Subcutaneous adipose tissue (tissue), 4 donors: ENCODE measurements at places on chromosomes 7 and 10. TPM values are rescaled to one million over a fixed set of nuclear protein-coding genes. Genes with fewer than 3 reads are reported as not detected.

CAMK2B gene
- total RNA-seq: 0.49 TPM

PON3 gene
- total RNA-seq: 2.5 TPM

GSAP gene
- total RNA-seq: 29.6 TPM

KCP gene
- total RNA-seq: 2.3 TPM

PNLIPRP2 gene
- total RNA-seq: not detected

SFTPD gene
- 1.1 TPM for total RNA-seq

EGFR gene
- 106 TPM for total RNA-seq

FZD8 gene
- total RNA-seq: 2.9 TPM

HDAC9 gene
- 35.2 TPM for total RNA-seq

TRPV5 gene
- not detected for total RNA-seq
